NCI-H345 (cell line): ENCODE measurements at places on chromosomes 12 and 14.

GRCh38 chr12:104010606-104011169 is 39.3 kb downstream of the GLT8D2 start:
- DNase-seq = no peak

DNA sequence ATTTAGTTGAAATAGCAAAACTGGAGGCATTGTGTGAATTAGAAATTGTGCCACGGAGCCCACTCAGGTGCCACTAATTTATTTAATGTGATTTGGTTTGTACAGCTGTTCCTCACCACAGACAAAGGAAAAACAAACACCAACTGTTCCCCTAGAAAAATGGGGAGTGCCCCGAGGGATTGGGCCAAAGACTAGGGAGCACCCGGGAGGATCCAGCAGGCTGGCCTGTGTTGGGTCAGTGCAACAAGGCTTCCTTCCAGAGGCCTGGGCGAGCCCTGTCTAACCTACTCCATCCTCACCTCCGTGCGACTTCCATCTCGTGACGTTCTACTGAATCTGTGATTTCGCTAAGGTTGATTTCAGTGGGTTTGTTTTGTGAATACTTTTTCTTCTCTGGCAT is 206.2 kb downstream of the CHST11 start:
- no peak for DNase-seq

- no peak for DNase-seq
These were observed 4.8 kb upstream of the DGLUCY start for GRCh38 chr14:91108941-91109611.

GRCh38 chr14:96945721-96946120 is 148.5 kb downstream of the VRK1 start:
- no peak for DNase-seq

DNA sequence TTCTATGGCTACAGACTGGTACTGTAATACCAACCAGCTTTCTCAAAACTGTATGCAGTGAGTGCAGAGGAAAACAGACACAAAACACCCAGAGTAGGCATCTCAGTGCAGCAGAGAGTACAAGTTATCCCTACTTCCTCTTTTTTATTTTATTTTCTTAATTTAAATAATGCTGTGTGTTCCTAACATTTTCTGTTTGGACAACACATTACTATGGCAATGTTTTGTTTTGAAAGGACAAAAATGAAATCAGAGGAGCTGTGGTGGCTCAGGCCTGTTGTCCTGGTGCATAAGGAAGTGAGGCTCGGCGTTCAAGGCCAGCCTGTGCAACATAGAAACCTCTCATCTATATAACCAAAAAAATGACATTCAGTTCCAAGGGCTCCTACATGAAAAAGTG is 33.7 kb upstream of the SELPLG start:
- no peak for DNase-seq

DNA sequence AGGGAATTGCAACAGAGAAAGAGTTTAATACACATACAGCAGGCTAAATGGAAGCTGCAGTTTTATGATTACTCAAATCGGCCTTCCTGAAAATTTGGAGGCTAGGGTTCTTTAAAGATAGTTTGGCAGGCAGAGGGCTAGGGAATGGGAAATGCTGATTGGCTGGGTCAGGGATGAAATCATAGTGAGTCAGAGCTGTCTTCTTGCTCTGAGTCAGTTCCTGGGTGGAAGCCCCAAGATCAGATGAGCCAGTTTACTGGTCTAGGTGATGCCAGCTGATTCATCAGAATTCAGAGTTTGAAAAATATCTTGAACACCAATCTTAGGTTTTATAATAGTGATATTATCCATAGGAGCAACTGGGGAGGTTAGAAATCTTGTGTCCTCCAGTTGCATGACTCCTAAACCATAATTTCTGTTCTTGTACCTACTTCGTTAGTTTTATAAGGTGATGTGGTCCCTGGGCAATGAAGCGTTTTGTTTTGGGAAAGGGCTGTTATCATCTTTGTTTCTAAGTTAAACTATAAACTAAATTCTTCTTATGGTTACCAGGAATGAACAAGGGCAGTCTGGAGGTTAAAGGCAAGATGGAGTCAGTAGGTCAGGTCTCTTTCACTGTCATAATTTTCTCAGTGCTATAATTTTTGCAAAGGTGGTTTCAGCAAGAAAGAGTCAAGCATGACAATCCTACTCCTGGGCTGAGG is 257.8 kb upstream of the CCDC196 start:
- DNase-seq = no peak

DNA sequence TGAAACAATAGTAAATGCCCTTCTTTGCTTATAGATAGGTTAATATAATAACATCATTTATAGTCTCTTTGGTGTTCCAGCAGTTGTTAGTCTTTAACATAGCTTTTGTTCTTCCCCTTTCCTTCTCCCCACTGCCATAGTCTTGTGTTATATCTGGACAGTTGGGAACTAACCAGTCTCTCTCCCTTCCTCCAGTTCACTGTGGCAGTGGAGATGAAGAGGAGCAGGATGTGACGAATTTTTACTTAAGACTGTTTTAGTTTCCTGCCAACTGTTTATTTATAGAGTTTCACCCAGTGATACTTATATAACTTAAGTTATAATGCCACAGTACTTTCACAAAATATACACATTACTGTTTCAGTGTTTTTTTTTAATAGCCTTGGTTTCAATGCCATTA is 277.4 kb downstream of the PDZRN4 start:
- DNase-seq = no peak

GRCh38 chr12:100266585-100266834 is 369 bp downstream of the DEPDC4 start:
- no peak for DNase-seq

GRCh38 chr12:109033239-109034196 is 12.7 kb upstream of the SVOP start:
- no peak for DNase-seq

DNA sequence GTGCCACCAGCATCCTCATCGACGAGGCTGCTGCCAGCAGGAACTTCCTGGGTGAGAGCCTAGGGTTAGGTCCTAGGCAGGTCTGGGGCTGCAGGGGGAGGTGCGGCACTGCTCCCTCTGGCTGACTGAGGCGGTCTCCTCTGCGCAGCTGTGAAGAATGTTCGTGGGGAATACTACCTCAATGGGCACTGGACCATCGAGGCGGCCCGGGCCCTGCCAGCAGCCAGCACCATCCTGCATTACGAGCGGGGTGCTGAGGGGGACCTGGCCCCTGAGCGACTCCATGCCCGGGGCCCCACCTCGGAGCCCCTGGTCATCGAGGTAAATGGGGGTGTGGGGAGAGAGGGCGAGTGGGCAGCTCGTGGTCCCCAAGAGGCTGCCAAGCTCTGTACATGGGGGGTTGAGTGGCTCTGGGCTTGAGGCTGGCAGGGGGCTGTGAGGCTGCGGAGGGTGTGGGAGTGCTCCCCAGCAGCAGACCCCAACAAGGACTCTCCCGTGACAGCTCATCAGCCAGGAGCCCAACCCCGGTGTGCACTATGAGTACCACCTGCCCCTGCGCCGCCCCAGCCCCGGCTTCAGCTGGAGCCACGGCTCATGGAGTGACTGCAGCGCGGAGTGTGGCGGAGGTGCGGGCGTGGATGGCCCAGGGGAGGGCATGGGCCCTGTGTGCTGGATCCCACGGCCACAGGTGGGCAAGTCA is 14.4 kb downstream of the PAPLN start:
- no peak for DNase-seq

DNA sequence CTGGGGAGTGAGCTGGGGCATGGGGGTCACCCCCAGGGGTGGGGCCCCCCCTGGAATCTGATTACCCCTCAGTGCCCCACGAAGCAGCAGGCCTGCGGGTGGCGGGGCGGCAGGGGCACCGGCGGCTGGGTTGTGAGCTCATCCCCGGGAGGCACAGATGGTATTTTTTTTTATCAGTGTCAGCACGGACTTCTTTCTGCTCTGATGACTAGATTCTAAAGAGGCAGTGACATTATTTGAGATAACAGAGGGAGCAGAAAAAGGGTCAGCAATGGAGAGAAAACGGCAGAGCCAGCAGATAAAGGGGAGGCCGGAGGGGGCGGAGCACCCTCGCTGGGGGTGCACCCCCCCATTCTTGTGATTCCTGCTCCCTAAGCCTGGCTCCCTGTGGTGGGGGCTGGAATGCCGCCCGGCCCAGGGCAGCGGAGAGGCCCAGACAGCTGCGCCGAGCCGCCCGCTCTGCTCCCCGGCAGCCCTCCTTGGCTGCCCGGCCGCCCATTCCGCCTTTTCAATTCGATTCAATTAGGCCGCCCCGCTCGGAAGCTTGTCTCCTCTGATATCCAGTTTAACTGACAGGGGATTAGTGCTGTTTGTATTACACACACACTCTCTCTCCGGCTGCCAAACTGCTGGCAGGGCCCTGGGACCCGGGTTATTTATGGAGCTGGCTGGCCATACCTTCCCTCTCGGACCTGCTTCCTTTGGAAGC is 32.9 kb downstream of the MVK start:
- no peak for DNase-seq

DNA sequence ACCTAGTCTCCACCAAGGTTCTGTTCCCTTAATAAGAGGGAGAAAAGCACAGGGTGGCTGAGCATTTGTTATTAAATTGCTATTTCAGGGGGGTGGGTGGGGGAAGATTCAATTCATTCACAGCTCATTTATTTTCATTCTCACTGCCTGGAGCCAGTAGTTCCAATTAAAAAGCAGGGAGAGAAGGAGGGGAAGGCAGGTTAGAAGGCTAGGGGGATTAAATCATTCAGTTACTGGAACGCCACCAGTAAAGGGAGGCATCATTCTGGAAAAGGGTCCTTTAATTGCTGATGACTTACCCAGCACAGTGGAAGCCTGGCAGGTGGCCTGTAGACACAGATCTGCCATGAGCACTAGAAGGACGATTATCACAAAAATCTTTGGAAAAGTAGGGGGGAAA is 47.4 kb downstream of the NIN start:
- no peak for DNase-seq

GRCh38 chr14:102554821-102555819 is 37.3 kb upstream of the RCOR1 start:
- no peak for DNase-seq

DNA sequence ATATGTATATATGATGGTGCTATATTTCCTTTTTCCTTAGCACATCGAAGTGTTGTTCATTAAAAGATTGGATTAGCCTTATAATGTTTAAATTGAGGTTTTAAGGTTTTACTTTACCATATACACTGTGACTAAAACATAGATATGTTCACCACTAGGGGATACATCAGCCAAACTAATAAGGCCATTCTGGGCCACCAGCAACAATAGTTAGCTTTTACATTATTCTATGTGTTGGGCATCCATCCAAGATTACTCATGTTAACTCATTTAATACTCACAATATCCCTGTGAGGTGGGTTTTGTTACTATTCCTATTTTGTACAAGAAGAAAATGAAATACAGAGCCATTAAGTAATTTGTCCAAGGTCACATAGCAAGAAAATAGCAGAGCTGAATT is 202.6 kb upstream of the AVPR1A start:
- DNase-seq = peak; percentile 31

GRCh38 chr12:124588751-124589267 is 21.4 kb upstream of the NCOR2 start:
- DNase-seq = no peak

GRCh38 chr12:70551731-70552130 is 85.5 kb downstream of the PTPRB start:
- no peak for DNase-seq

- no peak for DNase-seq
These were observed 159.3 kb downstream of the FBXL14 start for GRCh38 chr12:1435044-1435443.

GRCh38 chr14:59275668-59276067 is 87.2 kb downstream of the DAAM1 start:
- no peak for DNase-seq

DNA sequence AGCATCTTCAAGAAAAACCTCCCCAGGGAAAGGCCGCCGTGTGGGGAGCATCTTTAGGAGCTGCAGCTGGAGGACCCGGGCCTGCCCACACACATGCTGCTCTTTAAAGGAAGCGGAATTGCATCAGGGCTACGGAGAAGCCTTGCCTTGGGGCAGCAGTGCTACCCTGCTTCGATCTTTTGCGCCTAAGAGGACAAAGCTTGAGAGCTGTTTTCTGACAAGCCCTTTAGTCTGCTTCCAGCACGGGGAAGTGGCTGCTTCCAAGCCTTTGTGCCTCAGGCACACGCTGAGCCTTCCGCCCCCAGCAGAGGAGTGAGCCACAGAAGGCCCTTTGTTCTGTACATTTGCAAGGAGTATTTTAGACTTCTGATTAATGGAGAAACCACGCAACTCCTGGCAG is 31.5 kb downstream of the COA8 start:
- peak; percentile 85 for DNase-seq
